ENCODE measurements at places on chromosomes 7 and 10.

DNA sequence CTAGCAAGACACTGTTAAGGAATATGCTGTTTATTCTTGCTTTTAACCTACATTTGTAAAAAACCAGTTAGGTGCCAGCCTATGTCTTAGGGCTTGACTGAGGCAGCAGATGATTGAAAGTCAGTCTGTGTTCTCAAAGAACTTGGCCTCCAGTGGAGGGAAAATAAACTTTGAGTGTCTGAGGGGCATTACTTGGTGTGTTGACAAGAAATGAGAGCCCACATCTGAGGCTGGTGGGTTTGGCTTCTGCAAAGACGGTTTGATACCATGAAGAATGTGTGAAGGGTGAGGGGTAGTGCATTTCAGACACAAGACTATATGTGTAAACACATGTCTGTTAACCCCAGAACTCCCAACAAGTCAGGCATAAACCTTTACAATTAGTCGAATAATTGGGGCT lies 28.5 kb downstream of the CCSER2 start:
- no peak for DNase-seq

- DNase-seq = no peak
Measured at GRCh38 chr10:95503526-95503925, 57.6 kb downstream of the SORBS1 start.

DNA sequence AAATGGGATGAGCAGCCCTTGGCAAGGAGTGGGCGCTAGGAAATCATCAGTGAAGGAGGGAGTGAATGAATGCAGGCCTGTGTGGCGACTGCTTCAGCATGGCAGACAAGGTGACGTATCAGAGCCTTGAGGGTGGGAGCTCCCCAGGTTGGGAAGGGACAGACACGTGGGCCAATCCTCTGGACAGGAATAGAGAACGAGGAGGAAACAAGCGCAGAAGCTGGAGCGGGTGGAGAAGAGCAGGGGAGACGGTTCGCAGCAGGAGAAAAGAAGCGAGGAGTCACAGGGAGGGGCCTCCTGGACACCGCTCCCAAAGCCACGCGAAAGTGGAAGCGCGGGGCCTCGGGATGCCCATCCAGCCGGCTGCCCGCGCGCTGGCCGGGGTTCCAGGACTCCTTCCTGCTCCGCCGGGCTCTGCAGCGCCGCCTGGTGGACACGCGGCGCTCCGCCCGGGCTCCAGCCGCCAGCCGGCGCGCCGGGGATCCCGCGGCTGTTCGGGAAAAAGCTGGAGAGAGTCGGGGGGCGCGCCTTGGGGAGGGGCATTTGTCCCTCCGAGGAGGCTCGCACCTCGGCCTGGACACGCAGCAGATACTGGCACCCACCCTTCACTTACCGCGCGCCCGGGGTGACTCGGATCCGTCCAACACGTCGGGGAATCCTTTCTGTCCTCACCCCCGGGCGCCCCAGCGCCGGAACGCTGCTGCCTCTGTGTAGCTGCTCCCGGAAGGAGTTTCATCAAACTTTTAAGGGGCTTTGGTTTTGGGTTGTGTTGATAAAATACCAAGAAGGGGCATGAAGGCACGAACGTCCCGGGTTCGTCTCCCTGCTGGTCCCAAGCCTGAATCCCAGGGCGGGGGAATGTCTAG lies 6.3 kb downstream of the ZNF503 start:
- DNase-seq = no peak

GRCh38 chr10:1733720-1734119 lies 3.6 kb downstream of the ADARB2 start:
- DNase-seq = no peak

DNA sequence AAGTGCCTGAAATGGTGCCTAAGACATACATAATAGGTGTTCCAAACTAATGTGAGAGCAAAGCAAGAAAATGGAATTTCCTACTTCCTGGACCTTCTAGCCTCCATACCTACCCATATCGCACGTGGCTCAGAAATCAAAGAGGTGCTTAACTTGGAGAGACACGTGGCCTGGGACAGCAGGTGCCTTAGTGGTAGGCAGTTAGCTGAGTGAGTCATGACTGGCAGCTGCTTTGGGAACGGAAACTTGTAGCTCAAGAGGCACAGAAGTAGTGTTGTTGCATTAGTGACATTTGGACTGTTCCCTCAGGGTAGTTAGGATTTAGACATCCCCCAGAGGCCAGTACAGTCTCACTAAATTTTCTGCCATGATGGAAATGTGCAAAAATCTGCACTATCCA lies 12.0 kb upstream of the BMPER start:
- DNase-seq = no peak

DNA sequence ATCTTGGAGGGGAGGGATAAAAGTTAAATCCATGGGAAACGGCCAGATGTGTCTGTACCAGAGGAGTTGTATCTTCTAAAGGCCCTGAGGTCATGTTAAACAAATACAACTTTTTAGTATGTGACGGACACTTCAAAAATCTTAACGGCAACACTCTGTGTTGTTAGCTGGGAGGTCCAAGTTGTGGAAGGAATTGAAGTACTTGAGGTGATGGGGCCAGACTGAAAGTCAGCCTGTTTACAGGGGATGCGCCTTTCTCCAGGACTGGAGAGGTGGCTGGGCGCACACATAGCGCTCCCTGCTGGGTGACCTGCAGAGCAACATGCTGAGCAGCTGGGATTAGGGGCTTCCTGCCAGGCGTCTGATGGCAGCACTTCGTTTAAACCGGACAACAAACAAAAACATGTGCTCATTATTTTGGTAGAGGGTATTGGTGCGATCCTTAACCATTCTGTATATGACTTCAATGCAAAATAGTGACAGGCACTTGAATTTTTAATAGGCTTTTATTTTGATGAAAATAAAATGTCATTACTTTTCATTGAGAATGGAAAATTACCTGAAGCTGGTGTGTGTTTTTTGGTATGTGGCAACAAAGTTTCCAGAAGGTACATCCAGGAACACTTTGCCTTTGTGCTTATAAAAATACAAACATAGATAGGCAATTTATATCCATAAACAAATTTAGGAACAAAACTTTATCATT lies 198.2 kb downstream of the MLLT10 start:
- peak; percentile 78 for DNase-seq

DNA sequence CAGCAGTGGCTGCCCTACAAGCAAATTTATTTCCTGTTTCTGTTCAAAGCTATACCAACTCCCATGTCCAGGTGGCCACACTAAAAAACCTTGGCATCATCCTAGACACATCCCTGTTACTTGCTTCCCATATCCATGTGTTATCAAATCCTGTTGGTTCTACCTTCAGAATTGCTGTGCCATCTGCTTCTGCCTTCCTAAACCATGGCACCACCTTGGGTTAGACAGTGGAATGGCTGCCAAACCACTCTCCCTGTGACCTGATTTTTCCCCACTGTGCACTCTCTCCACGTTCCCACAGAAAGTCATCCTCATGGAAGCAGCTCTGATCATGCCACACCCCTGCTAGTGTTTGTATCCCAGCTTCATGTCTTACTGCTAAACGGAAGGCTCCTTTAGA lies 697.6 kb upstream of the GALNT17 start:
- peak; percentile 33 for DNase-seq
